ENCODE measurements at places on chromosomes 7 and 10.
A peak's percentile ranks its signal among the peaks of the same experiment; 100 is the strongest.

DNA sequence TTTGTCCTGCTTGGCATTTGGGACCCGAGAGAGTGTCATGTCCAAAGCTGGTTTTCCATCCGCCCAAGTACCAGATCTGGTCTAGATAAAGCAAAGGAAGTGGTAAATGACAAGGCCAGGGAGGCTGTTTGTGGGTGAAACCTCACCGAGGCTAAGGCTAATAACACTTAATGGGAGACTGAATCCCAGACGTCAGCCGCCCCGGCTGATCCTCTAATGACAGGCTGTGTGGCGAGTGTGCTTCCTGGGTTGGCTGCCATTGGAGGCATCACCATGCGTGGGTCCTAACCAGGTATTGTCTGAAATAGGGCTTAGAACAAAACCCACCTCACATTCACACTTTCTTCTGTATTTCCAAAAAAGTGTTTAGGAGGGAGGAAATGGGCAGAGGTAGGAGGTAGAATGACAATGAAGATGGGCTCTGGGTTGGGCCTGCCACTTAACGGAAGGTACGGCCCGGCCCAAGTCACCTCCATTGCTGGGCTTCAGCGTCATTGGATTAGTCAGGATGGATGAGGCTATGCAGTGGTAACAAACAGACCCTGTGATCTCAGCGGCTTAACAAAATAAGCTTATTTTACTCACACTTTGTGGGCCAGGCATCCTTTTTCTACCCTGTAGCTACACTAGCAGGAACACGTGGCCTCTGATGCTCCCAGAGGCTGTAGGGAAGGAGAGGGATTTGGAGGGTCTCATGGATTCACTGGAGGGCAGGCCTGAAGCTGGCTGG, 59.7 kb downstream of the PROSER2 start:
- DNase-seq: no peak

DNA sequence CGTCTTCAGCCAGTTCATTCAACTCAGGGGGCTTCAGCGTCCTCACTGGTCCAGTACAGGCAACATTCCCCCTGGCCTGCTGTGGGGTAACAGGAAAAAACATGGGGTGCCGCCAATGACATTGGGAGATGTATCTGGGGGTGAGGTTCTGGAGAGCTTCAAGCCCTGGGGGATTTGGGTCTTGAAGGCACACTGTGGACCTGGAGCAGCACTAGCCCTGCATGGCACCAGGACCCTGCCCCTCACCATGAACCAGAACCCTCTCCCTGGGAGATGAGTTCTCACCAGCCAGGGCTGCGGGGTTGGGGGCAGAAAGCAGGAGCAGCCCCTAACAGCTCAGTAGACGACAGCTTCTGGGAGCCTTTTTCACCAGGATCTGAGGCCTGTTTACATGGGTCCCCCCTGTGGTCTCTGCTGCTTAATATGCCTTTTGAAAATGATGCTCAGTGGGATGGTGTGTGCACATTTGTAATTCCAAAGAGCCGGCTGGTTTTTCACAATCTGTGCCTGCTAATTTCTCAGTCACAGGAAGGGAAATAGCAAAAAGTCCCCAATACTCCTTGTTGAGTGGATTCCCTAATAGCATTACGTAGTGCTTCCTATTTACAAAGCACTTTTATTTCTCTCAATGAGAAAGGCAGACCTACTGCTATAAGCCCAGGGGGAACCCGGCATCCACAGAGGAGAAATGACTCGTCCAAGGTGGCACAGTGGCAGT, 509.5 kb downstream of the RPS24 start:
- no peak for DNase-seq

DNA sequence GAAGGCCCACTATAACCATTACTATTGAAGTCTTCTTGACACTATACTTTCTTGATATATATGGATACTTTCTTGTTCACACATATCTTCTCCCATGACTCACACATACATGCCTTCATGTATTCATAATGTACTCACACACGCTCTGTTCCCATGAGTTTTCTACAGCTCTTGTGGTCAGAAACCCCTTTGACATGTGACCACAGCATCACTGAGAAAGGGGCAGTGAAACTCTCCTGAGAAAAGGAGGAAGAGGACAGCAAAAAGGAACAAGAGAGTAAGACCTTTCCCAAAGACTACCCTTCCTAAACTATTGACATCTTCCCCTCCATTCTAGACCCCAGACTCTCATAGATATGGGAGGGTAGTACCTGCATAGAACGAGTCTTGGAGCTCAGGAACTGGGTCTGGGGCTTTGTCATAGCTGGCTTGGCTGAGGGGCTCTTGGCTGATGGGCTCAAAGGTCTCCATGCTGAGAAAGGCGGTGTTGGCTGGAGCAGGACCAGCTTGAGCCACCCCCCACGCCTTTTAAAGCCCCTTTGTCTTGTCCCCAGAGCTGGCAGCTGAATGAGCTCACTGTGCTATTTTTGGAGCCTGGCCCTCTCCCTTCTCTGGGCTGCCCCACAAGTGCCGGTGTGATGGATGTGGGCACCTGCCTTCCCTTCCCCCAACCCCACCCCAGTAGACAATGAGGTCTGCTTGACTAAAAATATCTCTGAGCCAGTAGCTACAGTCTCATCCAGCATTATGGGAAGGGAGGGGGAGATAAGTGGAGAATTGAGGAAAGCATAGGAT, 5.1 kb downstream of the SYNPO2L start:
- DNase-seq: peak; percentile 46

DNA sequence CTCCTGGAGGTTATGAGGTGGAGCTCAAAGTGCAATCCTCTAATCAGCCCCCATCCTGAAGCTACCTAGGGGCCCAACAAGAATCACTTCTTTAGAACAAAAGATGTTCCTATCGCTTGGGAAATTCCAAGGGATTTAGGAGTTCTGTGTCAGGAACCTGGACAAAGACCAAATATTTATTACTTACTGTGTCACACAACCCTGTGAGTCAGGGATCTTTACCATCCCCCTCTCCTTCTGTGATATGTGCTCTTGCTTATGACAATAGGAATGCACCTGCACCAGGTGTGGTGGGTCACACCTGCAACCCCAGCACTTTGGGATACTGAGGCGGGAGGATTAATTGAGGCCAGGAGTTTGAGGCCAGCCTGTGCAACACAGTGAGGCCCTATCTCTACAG, 485.8 kb downstream of the PLXDC2 start:
- no peak for DNase-seq

GRCh38 chr7:74018246-74018895, 9.6 kb upstream of the ELN start:
- DNase-seq: no peak

- no peak for DNase-seq
Measured at GRCh38 chr10:80996615-80997193, 459.0 kb downstream of the SH2D4B start.

GRCh38 chr10:101116754-101117153, 14.3 kb upstream of the TLX1 start:
- no peak for DNase-seq

- DNase-seq: no peak
Measured at GRCh38 chr7:20075992-20076820, 141.0 kb downstream of the MACC1 start.

GRCh38 chr7:104956753-104957450, 57.1 kb upstream of the KMT2E start:
- peak; percentile 87 for DNase-seq

DNA sequence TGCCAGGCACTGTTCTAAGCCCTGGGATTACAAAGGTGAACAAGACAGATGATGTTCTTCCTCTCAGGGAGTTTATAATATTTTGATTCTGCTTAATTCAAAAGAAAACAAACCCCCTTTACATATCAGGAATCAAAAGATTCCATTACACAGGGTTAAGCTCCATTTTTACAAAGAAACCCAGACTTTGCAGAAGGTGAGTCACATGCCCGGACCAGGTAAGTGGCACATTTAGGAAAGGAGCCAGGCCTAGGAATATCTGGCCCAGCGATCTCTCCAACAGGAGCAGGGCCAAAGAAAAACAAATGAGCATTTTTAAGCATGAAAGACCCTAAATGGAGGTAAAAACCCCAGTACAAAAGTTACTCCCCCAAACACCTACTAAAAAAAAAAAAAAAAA, 1.1 kb downstream of the STN1 start:
- DNase-seq: no peak

DNA sequence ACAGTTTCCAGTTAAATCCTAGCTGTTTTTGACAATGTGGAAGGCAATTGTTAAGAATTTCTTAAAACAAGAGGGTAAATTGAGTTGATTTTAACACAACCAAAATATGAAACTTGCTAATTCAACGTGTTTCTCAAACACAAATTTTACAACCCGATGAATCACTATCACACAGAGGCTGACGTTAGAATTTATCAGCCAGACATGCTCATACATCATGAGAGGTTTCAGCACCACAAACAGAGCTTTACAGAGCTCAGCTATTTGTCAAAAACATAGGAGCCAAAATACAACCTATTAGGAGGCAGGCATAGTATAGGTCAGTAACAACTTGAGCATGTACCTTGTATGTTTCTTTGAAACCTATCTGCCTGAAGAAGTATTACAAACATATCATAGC, 36.1 kb downstream of the LRRN3 start:
- DNase-seq: peak; percentile 30

GRCh38 chr10:28367929-28368484, 65.1 kb upstream of the MPP7 start:
- DNase-seq: no peak

DNA sequence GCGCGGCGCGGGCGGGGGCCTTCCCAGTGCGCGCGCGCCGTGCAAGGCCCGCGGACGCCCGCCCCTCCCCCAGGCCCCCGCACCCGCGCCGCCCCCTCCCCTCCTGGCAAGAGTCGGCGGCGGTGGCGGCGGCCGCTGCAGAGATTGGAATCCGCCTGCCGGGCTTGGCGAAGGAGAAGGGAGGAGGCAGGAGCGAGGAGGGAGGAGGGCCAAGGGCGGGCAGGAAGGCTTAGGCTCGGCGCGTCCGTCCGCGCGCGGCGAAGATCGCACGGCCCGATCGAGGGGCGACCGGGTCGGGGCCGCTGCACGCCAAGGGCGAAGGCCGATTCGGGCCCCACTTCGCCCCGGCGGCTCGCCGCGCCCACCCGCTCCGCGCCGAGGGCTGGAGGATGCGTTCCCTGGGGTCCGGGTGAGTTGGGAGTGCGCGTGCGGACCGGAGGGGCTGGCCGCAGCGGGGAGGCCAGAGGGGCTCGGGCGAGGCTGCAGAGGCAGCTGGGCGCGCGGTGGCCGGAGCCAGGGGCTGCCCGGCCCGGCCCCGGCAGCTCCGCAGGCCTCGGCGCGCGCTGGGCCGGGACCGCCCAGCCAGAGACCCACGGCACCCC, at the start of gene BMPR1A:
Gene BMPR1A (plus strand): TSS at position 109 of the 602 bp plus-strand sequence. CDS start 119,400 bp downstream, outside the sequence.
- peak; percentile 99 for DNase-seq

DNA sequence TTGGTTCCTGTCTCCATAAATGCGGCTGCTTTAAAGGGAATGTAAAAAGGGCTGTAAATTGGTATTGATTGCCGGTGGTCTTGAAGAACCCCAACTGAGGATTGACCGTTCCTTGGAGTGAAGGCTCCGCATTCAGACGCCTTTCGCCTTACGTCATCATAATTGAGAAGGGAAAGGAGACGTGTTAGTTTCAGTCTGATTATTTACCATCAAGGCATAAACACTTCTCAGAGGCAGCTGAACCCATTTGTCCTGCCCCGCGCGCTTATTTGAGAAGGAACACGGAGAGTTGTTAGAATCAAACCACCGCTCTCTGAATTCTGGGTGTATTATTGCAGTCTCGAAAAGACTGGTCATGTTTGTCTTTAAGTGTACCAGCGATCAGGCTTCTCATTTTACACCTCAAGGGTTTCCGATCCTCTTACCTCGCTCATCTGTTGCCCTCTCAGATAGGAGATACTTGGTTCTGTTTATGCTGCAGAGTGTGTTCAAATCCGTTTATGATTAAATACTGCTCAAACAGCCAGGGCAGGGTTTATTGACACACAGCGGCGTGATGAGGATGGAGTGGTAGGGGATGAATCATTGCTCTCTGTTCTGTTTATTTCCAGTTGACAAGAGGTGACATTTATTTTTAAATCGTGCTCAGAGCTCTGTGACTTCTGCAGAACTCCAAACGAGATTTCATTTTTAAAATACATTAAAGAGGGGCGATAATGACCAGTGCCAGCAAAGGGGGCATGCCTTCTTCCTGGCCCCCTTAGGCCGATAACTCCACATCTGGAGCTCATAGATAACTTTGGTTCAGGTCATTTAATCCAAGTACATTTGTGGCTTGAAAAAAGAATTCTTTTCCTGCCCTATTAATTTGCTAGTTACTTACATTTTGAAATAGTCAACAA, 30.4 kb downstream of the FOXK1 start:
- peak; percentile 72 for DNase-seq

GRCh38 chr7:133676805-133677370, 424.0 kb downstream of the EXOC4 start:
- DNase-seq: no peak

GRCh38 chr7:104296266-104296665, 32.1 kb upstream of the LHFPL3 start:
- DNase-seq: no peak

DNA sequence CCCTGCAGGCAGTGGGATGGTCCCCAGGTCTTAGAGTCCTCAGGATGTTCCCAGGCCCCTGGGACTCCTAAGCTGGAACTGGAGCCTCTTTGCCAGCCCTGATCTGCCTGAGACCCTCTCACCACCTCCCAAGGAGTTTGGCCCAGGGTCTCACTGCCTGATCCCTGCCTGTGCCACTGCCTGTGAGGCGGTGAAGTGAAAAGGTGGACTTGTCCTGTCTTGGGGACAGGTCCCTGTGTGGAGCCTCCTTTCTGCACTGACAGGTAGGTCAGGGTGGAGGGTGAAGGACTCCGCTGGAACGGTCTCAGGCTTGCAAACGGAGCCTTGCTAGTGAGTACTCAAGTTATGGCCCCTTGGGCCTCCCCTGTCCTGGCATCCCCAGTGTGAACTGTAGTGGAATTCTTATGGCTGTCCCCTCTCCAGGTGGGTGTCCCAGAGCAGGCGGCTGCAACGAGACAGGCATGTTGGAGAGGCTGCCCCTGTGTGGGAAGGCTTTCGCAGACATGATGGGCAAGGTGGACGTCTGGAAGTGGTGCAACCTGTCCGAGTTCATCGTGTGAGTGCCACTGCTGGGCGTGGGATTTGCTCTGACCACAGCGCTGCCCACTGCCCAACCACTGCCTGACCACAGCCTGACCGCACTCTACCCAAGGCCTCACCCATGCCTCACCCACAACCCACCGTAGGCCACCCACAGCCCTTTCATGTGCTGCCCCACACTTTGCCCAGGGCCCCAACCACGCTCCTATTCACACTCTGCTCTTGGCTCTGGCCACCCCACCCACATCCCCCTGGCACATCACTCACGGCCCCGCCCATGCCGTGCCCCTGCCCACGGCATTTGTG, 19.5 kb downstream of the RAMP3 start:
- DNase-seq: no peak

GRCh38 chr10:121579656-121580055, 18.6 kb downstream of the FGFR2 start:
- DNase-seq: no peak

- no peak for DNase-seq
Measured at GRCh38 chr10:66916030-66916429, 9.8 kb upstream of the LRRTM3 start.

DNA sequence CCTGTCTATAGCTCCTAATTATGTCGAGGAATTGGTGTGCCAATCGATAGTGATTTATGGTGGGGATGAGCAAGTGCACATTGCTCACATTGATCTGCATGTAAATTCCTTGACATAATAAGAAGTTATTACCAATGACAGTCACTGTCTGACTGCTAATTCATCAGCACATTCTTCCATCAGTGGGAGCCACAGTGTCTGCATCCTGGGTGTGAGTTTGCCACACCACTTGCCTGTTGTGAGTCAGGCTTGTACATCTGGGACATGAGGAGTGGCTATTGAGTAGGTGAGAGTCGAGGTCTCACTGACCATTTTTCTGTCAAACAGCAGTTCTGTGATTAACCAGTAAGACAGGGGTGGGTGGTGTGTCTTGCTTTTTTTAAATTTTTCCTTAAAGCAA, 263.4 kb downstream of the LRMDA start:
- DNase-seq: no peak

GRCh38 chr7:130926001-130926691, 192.1 kb upstream of the KLF14 start:
- DNase-seq: no peak
